Tibial nerve (tissue), 4 donors: ENCODE measurements at places on chromosomes 7 and 10. TPM values are rescaled to one million over a fixed set of nuclear protein-coding genes. Genes with fewer than 3 reads are reported as not detected.

The CHAT gene
- total RNA-seq: not detected

- no peaks in the 10 kb centered on the region for H3K4me1 ChIP-seq
- no peak for DNase-seq
- H3K27ac ChIP-seq: no peak overlapping the region
Observed at GRCh38 chr7:157193274-157193673, 54.5 kb downstream of the UBE3C start.

GRCh38 chr10:105252911-105253310 is 611.8 kb downstream of the SORCS3 start:
- H3K36me3 ChIP-seq: no peaks in the 10 kb centered on the region
- H3K27ac ChIP-seq: no peak overlapping the region
- H3K4me1 ChIP-seq: no peaks in the 10 kb centered on the region
- H3K4me3 ChIP-seq: no peak overlapping the region
- H3K27me3 ChIP-seq: no peaks in the 10 kb centered on the region

The CCDC172 gene
- not detected for total RNA-seq

DNA sequence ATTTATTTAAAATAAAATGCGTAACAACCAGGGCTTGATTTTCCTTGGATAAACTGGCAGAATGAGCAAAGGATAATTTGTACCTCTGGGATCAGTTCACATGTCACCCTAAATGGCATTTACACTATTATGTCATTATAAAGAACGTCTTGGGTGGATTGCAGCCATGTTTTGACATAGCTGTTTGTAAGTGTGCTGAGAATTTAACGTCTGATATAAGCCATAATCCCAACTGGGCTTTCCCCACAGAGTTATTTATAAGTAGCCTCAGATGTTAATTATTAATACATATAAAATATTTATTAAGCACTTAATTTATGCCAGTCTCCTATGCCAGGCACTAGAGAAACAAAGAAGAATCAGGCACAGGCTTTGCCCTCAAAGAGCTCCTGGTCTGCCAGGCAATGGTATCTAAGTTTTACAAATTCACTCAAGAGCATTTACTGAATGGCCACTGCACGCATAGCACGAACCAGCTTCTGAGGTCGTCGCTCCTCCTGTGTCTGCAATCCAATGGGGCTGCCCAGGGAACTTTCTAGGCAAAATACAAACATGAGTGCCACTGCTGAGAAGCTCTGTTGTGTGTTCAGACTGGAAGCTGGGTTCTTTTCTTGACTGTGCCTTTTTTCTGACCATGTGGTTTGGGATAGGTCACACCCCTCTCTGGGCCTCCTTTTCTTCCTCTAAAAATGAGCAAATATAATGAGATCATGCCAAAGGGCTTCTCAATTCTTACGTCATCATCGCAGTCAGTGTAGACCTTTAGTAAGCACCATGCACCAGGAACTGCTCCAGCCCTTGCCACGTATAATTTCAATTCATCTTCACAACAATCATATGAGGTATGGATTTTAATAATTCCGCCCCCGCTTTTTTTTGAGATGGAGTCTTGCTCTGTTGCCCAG is 11.3 kb upstream of the CTBP2 start:
- H3K27ac ChIP-seq: no peak overlapping the region
- H3K4me1 ChIP-seq: no peaks in the 10 kb centered on the region
- no peak for DNase-seq
- no peaks in the 10 kb centered on the region for H3K36me3 ChIP-seq
- no peaks in the 10 kb centered on the region for H3K27me3 ChIP-seq
- no peak overlapping the region for H3K4me3 ChIP-seq

The PIK3CG gene
- 9.3 TPM for total RNA-seq

DNA sequence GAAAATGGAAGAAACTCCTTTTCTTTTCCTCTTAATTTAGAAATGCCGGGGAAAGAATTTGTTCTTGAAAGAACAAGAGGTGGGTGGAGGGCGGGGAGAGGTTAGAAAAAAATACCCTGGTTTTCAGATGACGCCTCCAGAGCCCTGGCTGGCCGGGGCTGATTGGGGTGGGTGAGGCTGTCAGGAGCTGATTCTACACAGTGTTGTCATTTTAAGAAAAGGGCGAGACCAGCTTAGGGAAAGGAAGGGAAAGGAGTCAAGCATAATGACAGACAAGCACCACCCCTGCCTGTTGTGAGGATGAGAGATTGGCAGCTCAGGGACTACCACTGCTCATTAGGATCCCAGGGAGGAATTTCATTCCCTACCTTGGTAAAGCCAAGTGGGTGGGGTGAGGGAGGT is 9.9 kb upstream of the FAM180A start:
- no peaks in the 10 kb centered on the region for H3K27me3 ChIP-seq
- H3K27ac ChIP-seq: peak overlapping the region; percentile 61
- peak overlapping the region; percentile 7 for H3K4me3 ChIP-seq
- H3K4me1 ChIP-seq: no peaks in the 10 kb centered on the region

GRCh38 chr7:116809636-116810266 is 52.6 kb upstream of the CAPZA2 start:
- no peaks in the 10 kb centered on the region for H3K27me3 ChIP-seq
- H3K4me3 ChIP-seq: no peak overlapping the region

GRCh38 chr10:131708225-131708880 is 192.5 kb upstream of the PPP2R2D start:
- H3K36me3 ChIP-seq: no peaks in the 10 kb centered on the region
- DNase-seq: no peak
- no peak overlapping the region for H3K4me3 ChIP-seq
- H3K27ac ChIP-seq: no peak overlapping the region
- no peaks in the 10 kb centered on the region for H3K4me1 ChIP-seq
- no peaks in the 10 kb centered on the region for H3K27me3 ChIP-seq

The FGFR2 gene
- total RNA-seq: 8.4 TPM

GRCh38 chr10:97332591-97333350 is 1.8 kb downstream of the FRAT2 start:
- H3K27ac ChIP-seq: peak overlapping the region; percentile 44
- H3K27me3 ChIP-seq: no peaks in the 10 kb centered on the region
- DNase-seq: peak; percentile 12
- no peaks in the 10 kb centered on the region for H3K4me1 ChIP-seq
- H3K36me3 ChIP-seq: peaks cover 33% of the 10 kb centered on the region
- H3K4me3 ChIP-seq: peak overlapping the region; percentile 97

GRCh38 chr7:121329191-121330052 is 622 bp downstream of the WNT16 start:
- H3K27ac ChIP-seq: no peak overlapping the region
- peak overlapping the region; percentile 17 for H3K4me3 ChIP-seq
- H3K36me3 ChIP-seq: no peaks in the 10 kb centered on the region

DNA sequence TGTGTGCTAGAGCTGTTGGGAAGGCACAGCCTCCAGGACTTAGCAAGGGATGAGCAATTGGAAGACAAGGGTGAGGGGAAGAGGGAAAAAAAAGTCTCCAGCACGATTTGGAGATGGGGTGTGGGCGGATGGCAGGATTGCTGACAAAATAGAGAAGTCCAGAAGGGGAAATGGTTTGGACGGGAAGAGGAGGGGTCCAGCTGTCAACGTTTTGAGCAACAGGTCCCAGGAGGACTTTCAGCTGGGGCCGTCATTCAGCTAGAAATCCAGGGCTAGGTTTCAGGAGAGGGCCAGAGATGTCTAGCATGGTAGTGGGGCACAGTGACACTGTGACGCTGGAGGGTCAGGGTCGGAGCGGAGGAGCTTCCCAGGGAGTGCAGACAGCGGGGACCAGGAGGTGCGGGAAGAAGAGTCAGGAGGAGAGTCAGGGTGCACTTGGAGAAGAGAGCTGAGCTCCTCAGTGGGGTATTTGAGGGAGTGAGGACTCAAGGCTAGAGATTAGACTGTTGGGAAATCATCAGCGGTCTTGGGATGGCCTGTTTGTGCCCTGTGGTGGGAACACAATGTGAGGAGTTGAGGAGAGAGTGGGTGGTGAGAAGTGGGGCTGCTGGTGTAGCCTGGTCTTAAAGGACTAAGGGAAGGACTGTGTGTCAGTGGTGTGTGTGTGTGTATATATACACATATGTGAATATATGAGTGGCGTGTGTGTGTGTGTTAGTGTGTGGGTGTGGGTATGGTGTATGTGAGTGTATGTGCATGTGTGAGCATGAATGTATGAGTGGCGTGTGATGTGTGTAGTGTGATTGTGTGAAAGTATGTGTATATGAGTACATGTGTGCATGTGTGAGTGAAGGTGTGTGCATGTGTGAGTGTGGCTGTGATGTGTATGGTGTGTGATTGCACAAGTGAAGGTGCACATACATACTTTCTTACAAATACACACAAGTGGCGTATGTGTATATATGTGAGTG is 3.8 kb downstream of the ZYX start:
- H3K36me3 ChIP-seq: peaks cover 32% of the 10 kb centered on the region
- H3K27ac ChIP-seq: peak overlapping the region; percentile 50
- peak overlapping the region; percentile 70 for H3K4me3 ChIP-seq
- peaks cover 41% of the 10 kb centered on the region for H3K4me1 ChIP-seq
- no peak for DNase-seq
- H3K27me3 ChIP-seq: no peaks in the 10 kb centered on the region

DNA sequence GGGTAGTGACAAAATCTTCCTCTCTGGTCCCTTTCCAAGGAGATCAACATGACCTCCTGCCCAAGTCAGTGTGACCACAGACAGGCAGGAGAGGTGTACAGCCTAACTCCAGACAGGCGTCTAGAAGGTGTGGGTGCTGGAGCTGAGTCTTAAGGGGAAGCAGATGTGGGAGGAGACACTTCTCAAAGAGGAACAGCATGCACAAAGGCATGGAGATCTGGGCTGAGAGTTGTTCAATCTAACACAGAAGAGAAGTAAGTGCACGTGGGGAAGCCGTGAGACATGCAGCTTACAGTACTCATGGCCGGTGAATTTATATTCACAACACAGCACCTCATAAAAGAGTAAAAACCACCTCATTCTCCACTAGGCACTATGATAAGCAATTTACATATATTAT is 23.8 kb upstream of the GSDME start:
- DNase-seq: peak; percentile 9
- no peaks in the 10 kb centered on the region for H3K36me3 ChIP-seq
- no peaks in the 10 kb centered on the region for H3K27me3 ChIP-seq
- H3K27ac ChIP-seq: no peak overlapping the region

GRCh38 chr7:154698726-154699291 is 304.1 kb downstream of the PAXIP1 start:
- H3K36me3 ChIP-seq: no peaks in the 10 kb centered on the region
- DNase-seq: no peak
- H3K27me3 ChIP-seq: no peaks in the 10 kb centered on the region
- H3K4me3 ChIP-seq: no peak overlapping the region
- H3K4me1 ChIP-seq: no peaks in the 10 kb centered on the region

DNA sequence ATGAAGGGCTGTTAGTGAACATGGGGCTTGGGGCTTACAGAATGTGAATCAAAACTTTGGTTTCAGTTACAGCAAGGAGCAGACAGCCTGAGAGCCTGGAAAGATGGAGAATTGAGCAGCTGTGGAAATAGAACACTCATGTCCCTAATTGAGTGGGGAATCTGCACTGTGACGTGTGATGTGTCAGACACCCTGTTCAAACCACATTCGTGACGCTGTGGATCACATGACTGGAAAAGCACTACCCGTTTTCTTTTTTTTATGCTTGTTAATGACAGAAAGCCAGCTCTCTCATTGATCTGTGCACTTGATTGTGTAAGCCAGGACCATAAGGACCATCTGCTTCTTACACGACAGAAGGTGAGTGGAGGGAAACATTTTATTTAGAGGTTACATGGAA is 15.1 kb upstream of the TBX20 start:
- H3K27ac ChIP-seq: no peak overlapping the region
- no peak overlapping the region for H3K4me3 ChIP-seq
- no peaks in the 10 kb centered on the region for H3K36me3 ChIP-seq
- no peak for DNase-seq

The BLNK gene
- total RNA-seq: 16.4 TPM

The SVIL gene
- total RNA-seq: 32.0 TPM

The FGFBP3 gene
- total RNA-seq: 3.3 TPM

- H3K4me1 ChIP-seq: no peaks in the 10 kb centered on the region
- H3K36me3 ChIP-seq: no peaks in the 10 kb centered on the region
- no peak for DNase-seq
- H3K27ac ChIP-seq: no peak overlapping the region
- no peak overlapping the region for H3K4me3 ChIP-seq
Observed at GRCh38 chr10:25522946-25523608, 348.3 kb downstream of the GPR158 start.

DNA sequence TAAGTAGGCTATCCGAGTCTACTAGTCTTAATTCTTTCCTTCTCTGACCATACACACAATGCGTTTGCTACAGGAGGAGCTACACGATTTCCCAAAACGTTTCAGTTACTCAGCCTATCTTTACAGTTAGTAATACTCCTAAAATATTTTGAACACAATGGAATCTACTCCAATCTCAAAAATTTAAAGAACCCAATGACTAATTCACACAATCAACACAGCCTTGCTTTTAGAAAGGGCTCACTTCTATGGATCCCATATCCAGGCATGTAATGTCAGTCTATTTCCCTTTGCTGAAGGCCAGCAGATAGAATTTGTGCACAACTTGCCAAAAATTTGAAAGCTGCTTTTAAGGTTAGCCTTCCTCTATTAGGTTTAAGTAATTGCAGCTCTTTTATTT is 107.2 kb downstream of the VPS41 start:
- H3K27me3 ChIP-seq: no peaks in the 10 kb centered on the region
- no peak overlapping the region for H3K27ac ChIP-seq
- no peaks in the 10 kb centered on the region for H3K4me1 ChIP-seq
- DNase-seq: no peak
- H3K4me3 ChIP-seq: no peak overlapping the region

The MRPS24 gene
- 90.2 TPM for total RNA-seq

The WEE2 gene
- total RNA-seq: not detected

The LIPN gene
- not detected for total RNA-seq

DNA sequence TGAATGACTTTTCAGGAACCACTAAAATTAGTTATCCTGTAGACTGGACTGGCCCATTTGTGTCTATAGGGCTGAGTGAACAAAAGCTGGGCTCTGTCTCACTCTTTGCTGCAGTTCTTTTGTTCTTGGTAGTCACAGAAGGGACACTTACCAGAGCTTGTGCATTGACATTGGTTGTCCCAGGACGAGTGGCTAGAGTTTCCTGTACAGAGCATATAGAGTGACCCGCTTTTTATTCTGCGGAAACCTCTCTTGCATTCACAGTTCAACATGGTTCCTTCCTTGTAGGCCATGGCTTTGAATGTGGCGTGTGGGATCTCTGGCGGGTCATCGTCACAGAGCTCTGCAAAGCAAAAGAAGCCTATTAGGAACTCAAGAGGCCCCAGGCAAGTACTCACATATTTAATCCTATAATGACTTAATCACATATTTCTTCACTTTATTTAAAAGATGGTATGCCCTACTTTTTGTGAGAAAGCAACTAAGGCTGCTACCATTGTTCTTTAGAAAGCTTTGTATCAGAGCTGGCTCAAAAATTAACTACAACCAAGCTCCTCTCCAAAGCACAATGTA is 36.4 kb downstream of the IL2RA start:
- H3K27me3 ChIP-seq: no peaks in the 10 kb centered on the region
- H3K36me3 ChIP-seq: no peaks in the 10 kb centered on the region
- no peaks in the 10 kb centered on the region for H3K4me1 ChIP-seq

GRCh38 chr10:83617692-83618545 is 521.4 kb upstream of the GHITM start:
- H3K27me3 ChIP-seq: no peaks in the 10 kb centered on the region
- no peak overlapping the region for H3K27ac ChIP-seq
- no peak overlapping the region for H3K4me3 ChIP-seq
- DNase-seq: no peak
